Left hindlimb (tissue), 1 donor: ENCODE measurements at places on chromosomes 16 and 17.
A peak's percentile ranks its signal among the peaks of the same experiment; 100 is the strongest.

- no peak for DNase-seq
These were observed 13.7 kb upstream of the GUCY2D start for GRCh38 chr17:7988750-7989178.

DNA sequence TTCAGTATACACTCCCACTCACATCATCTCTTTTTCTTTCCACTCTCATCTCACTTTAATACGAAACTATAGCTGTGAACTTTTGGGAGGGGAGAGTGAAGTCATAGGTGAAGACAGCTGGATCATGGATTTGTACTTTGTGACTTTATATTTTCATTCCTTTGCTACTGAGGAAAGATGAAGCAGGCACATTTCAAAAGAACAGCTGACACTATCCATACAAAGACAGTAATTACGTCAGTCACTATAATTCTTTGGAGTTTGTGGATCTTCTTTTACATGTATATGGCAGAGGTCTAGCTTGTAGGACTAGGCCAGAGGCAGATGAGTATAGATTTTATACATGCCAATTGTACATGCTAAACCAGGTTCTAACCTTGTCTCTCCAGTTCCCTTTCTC lies 346.3 kb downstream of the BCAS3 start:
- DNase-seq = no peak

GRCh38 chr16:84774810-84775209 lies 45.0 kb upstream of the CRISPLD2 start:
- no peak for DNase-seq

- no peak for DNase-seq
These were observed 193.4 kb downstream of the FOXL1 start for GRCh38 chr16:86771506-86772460.

DNA sequence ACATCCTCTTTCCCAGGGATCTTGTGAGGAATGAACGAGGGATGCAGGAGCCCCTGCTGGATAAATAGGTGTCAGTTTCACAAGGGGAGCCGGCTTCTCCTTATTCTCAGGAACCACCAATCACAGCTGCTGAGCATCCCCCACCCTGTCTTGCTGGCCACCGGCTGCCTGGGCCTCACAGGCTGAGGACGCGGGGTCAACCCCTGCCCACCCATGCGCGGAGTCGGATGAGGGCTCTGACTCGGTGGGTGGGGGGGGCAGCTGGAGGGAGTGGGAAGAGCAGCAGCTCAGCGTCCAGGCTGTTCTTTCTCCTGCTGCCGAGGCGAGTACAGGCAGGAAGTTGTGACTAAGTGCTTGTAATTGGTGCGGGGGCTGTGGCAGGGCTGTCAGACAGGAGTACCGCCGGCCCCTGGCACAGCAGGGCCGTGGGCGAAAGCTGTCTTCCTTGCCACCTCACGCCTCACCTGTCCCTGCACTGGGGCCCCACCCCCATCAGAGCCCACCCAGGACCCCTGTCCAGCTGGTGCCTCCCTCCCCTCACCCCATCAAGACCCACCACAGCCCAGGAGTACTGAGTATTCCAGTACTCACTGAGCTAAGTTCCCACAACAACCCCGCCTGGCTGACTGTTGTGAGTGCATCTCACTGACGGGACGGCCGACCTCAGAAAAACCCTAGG lies 11.0 kb upstream of the DPEP1 start:
- DNase-seq = peak; percentile 73
